ENCODE measurements at places on chromosomes 2 and 18.

GRCh38 chr2:58899692-58900091, 658.6 kb upstream of the FANCL start:
- DNase-seq: no peak

DNA sequence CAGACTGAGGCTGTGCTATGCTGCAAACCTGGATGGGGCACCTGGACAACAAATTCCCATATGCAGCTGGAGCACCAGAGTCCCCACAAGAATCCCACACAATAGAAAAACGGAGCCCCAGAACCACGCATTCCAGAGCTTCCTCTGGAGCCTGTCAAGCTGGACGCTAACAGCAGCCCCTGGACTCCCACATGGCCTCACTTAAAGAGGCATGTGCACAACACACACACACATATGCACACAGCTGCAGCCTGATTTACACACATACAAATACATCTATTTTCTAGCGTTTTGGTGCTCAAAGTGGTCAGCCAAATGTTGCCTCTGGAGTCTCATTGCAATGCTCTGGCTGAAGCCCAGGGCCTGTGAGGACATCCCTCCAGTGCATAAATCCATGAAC, 632.7 kb upstream of the ID2 start:
- DNase-seq: no peak

GRCh38 chr18:59570796-59571195, 126.4 kb downstream of the CCBE1 start:
- DNase-seq: no peak

- DNase-seq: no peak
These were observed 74.9 kb downstream of the ATL2 start for GRCh38 chr2:38301969-38302702.

DNA sequence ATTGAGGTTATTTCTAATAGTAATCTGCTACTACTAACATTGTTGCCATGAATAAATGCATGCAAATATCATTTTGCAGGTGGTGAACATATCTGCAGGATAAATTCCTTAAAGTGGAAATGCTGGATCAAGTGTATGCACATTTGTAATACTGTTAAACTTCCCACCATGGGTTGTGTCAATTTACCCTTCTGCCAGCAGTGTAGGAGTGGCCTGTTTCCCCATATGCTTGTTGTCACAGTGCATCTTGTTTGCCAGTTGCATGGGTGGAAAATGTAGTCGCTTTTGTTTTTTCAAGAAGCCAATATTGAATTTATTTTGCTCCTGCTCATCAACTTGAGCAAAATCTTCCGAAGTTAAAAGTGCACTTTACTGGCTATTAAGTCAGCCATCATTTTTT, 139.0 kb upstream of the ACKR3 start:
- no peak for DNase-seq

GRCh38 chr18:390741-391478, 109.6 kb downstream of the COLEC12 start:
- no peak for DNase-seq

- peak; percentile 82 for DNase-seq
These were observed 27.2 kb downstream of the PXDN start for GRCh38 chr2:1717113-1717512.

GRCh38 chr2:152245653-152246052, 70.1 kb upstream of the STAM2 start:
- no peak for DNase-seq

GRCh38 chr2:207674826-207675225, 36.6 kb upstream of the CCNYL1 start:
- DNase-seq: no peak

DNA sequence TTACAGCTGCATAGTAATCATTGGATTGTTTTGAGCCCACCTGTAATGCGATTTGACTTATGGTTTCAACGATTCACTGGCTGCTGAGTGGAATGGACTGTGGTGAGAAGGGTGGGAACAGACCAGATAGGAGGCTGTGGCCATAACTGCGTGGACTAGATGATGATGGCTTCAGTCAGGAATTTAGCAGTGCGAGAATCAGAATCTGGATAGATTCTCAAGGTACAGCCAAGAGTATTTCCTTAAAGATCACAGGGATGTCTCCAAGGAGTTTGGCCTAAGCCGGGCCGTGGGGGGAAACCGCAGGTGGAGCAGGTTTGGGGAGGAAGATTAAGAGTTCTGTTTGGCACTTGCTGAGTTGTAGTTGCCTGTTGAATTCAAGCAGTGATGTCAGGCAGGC, 44.0 kb upstream of the CHMP1B start:
- no peak for DNase-seq

DNA sequence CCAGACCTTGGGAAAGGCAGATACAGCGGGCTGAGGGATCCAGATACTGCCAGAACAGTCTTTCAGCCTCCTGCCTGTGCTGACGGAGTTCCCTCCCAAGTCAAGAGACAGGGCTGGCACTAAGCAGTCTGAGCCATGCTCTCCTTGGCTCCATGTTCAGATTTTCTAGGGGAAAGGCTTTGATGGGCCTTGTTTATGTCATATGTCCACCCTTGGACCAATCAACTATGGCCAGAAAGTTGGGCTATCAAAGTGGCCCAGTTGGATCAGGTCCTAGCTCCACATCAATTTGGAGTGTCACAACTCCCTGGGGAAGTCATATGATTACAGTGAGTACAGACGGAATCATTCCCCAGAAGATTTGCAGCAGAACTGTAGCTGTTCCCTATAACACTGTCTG, 152.0 kb downstream of the GREB1L start:
- DNase-seq: no peak

GRCh38 chr2:39715095-39715494, 49.4 kb downstream of the TMEM178A start:
- DNase-seq: peak; percentile 62

GRCh38 chr18:845152-845819, 33.2 kb upstream of the YES1 start:
- peak; percentile 96 for DNase-seq

DNA sequence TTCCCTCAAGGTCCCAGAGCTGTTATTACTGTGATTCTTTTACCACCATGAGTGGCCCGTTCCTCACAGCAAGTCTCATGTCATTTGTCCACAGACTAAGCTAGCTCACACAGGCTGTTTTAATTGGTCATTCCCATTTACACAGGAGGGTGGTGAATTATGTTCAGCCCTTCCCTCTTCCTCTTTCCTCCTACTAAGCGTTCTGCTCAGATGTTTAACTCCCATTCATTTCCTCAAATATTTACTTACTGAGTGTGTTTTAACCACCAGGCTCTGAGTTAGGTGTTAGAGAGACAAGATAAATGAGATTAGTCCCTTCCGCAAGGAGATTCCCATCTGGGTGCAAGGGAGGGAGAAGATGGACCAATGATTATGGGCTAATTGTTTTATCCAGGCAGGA, 403.6 kb upstream of the ACVR2A start:
- DNase-seq: no peak

DNA sequence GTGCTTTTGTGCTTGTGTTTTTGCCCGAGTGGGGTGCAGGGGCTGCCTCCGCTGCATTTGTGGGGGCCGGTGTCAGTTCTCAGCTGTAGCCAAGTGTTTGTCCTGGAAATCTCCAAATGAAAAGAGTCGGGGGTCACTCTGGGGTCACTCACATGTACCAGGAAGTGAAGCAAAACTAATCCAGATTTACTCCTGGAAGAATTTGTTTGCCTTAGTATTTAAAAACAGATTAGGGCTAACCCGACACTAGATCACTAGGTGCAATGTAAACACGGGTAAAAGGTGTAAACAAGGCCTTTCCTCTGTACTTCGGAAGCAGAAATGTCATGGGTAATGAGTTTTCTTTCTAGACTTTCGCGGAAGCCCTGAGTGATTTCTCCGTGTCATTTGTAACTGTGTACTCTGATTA, 50.3 kb downstream of the GBX2 start:
- DNase-seq: peak; percentile 21

- DNase-seq: no peak
These were observed 27.6 kb downstream of the ST3GAL5 start for GRCh38 chr2:85861180-85861579.

DNA sequence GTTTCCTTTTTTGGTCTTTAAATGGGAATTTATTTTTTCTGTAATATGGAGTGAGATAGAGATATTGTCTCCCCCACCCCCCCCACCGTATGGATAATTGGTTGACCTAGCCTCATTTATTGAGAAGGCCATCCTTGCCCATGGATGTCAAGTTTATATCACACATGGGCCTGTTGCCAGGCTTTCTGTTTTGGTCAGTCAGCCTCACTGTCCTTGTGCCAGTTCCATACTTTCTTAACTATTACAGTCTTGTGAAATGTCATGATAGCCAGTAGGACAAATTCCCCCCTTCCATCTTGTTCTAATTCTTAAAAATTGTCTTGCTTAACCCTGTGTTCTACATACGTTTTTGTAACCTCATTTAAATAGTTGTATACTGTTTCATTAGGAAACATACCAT, 12.5 kb downstream of the BABAM2 start:
- DNase-seq: no peak

- no peak for DNase-seq
These were observed 3.0 kb upstream of the NMUR1 start for GRCh38 chr2:231533086-231533776.

- no peak for DNase-seq
These were observed 333.3 kb downstream of the HRH4 start for GRCh38 chr18:24793742-24794141.

DNA sequence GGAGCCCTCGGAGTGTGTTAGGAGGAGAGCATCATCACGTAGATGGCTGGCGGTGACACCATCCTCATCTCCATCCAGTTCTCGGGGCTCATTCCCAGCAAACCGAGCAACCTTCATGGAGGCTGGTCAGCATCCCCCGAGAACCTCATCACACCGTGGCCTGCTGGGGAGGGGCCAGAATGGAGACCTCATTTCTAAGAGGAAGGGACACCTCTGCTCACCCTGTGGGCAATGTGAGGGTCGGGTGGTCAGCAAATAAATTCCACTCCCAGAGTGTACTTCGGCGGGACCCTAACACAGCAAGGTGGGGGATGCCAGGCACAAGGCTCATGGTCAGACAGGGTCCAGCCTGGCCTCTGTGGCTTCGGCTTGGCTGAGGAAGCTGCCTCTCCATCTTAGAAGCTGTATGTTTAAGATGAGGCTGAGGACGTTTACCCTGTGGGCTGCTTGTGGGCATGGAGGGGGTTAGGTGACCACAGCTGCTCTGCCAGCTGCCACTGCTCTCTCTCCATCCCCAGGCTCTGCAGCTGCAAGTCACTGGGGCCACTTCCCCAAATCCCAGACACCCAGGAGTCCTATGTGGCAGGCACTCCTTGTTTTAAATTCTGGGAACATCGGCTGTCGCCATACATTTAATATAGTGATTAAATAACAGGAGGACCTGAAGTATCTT, 56.5 kb upstream of the PXDN start:
- no peak for DNase-seq

DNA sequence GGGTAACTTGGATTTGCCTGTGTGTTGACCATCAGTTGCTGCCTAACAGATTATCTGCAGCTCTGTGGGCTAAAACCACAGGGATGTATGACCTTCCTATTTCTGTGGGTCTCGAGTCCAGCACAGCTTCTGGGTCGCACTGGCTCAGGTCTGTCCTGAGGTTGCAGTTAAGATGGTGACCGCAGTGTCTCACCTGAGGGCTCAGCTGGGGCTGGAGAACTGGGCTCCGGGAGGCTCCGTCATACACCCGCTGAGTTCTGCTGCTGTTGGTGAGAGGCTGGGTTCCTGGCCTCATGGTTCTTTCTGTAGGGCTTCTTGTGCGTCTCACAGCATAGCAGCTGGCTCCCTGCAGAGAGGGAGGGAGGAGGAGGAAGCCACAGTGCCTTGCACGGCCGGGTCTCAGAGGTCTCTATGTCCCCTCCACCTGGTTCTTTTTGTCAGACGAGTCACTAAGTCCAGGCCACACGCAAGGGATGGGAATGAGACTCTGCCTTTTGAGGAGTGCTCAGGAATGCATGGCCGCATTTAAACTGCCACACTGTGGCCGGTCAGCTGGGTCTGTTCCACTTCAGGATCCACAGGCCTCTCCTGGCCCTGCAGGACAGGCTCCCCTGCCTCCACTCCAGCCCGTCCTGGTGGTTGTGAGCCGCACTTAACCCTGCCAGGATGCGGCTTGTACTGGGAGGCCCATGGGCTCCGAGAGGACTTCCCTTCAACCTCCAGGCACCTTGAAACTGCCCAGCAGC, 67.2 kb downstream of the ADI1 start:
- DNase-seq: no peak

DNA sequence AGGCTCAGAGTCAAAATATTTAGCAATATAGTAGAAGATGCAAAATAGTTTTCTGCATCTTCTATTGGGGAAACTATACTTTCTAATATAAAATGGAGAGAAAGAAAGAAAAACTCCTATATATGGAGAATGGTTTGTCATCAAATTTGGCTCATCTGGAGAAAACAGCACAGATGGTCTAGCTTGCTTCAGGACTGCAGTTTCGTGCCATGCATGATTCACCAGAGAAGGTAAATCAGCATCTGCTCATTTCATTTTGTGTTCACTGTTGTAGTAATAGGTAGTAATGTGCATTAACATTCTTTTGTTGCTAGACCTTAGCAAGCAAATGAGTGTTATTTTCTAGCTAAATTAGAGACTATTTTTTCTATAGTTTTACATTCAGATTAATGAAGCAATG, 179.0 kb downstream of the ASXL3 start:
- DNase-seq: no peak

- no peak for DNase-seq
These were observed 112.4 kb upstream of the CAB39 start for GRCh38 chr2:230600285-230600684.

- DNase-seq: no peak
These were observed 96.6 kb downstream of the NEDD4L start for GRCh38 chr18:58140387-58141325.

- no peak for DNase-seq
These were observed 369.4 kb upstream of the GCFC2 start for GRCh38 chr2:76080154-76080553.

GRCh38 chr2:222888716-222889115, 27.9 kb downstream of the ACSL3 start:
- DNase-seq: no peak

GRCh38 chr18:47321815-47322214, 70.4 kb upstream of the SKOR2 start:
- DNase-seq: no peak

DNA sequence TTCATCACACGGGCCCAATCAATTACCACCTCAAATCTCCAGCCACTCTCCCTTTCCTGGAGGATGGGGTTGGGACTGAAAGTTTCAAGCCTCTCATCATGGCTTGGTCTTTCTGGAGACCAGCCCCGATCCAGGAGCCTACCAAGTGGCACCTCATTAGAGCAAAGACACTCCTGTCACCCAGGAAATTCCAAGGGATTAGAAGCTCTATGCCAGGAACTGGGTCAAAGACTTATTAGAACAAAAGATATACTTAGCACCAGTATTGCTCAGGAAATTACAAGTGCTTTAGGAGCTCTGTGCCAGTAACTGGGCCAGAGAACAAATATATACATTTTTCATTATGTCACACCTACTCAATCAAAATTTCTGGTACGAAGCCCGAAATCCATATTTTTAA, 14.3 kb downstream of the SLC25A52 start:
- DNase-seq: no peak

DNA sequence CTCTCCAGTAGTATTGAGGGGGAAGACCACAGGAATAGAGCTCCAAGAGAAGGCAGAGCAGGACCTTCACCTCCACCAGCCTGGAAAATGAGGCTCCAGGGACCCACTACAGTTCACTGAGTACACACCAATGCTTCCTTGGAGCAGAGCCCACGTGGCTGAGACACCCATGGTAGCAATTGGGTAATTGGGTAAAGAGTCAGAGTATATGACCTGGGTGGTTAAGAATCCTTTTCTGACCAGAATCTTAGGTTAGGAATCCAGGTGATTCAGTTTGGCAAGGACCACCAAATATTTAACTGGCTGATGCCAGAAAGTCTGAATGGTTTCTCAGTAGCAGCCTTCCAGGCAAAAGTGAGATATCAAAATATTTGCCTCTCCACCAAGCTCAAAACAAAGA, 107.7 kb downstream of the MDH1 start:
- no peak for DNase-seq
